AG08395 (cell line): ENCODE measurements at places on chromosomes 16 and 17.

DNA sequence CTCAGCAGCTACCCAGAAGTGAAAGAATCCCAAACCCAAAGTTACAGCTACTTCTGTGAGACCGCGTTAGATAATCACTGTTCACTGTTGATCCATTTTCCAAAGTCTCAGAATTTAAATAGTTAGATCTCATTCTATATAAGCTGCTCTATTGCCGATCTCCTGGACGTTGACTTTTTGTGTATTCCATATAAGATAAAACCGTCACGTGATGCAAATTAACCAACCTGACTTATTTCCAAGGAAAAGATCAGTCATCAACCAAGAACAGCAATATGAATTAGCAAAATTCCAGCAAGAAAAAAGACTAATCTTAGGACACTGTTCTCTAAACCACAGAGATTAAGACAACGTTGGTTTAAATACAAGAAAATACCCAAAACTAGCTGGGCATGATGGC lies 8.3 kb downstream of the ACOX1 start:
- DNase-seq = no peak

DNA sequence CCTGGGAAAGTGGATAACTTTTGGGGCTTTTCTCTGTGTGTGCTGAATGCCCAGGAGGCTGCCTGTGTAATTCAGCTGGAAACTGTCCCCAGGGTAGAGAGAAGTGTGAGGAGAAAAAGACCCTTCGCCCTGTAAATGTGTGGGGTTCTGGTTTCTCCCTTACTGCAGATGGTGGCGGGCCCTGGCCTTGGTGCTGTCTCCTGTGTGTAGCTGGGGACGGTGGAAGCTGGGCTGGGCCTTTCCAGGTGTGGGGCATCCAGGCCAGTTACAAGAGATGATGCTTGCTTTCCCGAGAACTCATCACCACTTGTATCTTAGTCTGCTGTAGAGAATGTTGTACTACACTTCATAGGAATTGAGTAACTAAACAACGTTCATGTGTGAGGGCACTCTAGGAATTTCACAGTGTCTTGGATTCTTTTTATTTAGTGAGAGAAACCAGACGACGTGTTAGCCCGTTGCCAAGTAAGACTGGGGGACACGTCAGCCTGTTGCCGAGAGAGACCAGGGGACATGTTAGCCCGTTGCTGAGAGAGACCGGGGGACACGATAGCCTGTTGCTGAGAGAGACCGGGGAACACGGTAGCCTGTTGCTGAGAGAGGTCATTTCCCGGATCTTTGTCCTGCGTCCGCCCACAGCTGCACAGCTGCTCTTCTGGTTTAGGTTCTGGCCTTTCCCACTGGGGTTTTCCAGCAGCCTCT lies 43.1 kb downstream of the TBCD start:
- DNase-seq = peak; percentile 49

DNA sequence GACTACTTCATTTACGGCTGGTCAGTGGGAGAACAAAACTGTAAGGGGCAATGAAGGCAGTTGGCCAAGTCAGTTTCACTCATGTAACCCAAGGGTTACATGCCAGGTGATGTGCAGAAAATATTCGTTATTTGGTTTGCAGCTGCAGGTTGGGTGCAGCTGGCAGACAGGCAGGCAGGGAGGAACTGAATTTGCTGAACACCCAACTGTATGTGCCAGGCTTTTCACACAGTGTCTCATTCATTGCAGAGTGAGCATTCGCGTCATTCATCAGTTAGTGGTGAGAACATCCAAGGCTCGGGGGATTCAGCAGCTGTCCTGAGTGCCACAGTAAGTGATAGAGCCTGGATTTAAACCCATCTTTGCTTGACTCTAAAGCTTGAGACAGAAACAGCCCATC lies 59.7 kb downstream of the ABCC6 start:
- DNase-seq = no peak

- no peak for DNase-seq
Observed at GRCh38 chr17:32588982-32589381, 102.2 kb downstream of the CDK5R1 start.

DNA sequence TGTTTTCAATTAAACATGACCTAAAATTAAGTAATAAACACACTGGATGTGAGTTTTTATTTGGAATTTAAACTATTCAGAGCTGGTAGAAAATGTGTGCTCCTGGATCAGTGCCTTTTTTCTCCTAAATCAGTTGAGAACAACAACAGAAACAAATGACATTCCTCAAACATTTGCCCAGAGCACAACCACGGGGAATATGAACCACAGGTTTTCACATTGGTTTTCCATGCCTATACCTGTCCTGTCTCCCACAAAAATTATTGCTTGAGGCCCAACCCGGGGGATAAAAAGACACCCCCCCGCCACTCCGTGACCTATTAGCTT lies 6.8 kb downstream of the HSBP1 start:
- peak; percentile 56 for DNase-seq
